Fibroblast of skin of back (primary cell): ENCODE measurements at places on chromosomes 11 and 22.

DNA sequence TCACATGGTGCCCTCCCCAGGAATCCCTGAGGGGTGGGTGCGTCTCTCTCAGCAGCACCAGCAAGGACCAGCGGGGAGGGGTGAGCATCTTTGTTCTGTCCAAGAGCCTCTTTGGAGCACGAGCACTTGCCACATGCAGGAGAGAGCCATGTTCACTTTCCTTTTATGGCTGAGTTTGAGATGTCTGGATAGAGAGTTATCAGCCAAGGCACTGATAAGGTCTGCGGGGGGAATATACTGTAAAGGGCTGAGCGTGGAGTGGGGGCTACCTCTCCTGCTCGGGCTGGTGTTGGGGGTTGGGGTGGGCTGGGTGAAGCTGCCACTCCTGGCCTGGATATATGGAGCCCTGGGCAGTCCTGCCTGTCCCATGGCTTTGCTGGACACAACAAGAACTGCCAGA, 34.9 kb upstream of the CCDC188 start:
- DNase-seq, result no peak

DNA sequence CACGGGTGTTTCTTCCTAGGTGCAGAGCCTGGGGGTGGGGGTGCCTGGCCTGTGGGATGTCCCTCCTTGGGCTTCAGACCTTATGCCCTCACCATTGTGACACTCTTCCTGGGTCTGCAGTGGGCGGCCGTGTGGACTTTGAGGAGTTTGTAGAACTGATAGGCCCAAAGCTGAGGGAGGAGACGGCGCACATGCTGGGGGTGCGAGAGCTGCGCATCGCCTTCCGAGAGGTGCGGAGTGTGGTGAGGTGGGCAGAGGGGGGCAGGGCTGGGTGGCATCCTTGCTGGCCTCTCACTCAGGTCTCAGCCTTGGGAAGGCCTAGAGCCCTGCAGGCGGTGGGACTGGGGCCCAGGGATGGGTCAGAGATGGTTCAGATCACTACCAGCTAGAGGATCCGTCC, 2.3 kb downstream of the CABP4 start:
- no peak for DNase-seq

- no peak for DNase-seq
Measured at GRCh38 chr11:71310184-71310583, 57.8 kb upstream of the SHANK2 start.

GRCh38 chr11:124153821-124154220, 29.3 kb upstream of the OR10D3 start:
- no peak for DNase-seq
